ENCODE measurements at places on chromosomes 1 and 21. TPM values are rescaled to one million over a fixed set of nuclear protein-coding genes. Genes with fewer than 3 reads are reported as not detected.

Gene CLCA1
- total RNA-seq: not detected

Gene SYTL1
- 0.50 TPM for total RNA-seq

Gene NKAIN1
- 0.98 TPM for total RNA-seq

Gene BSND
- total RNA-seq: not detected

Gene SCAF4
- total RNA-seq: 20.6 TPM

Gene CELA2A
- total RNA-seq: not detected

Gene SPRR2B
- total RNA-seq: not detected

Gene KIRREL1
- 29.3 TPM for total RNA-seq

Gene BARHL2
- not detected for total RNA-seq

Gene ALPL
- 0.33 TPM for total RNA-seq

Gene KCNAB2
- total RNA-seq: 10.5 TPM

Gene PADI2
- total RNA-seq: 1.3 TPM

Gene ADGRB2
- 5.8 TPM for total RNA-seq

Gene TUFT1
- 13.3 TPM for total RNA-seq

Gene CLDN14
- total RNA-seq: 0.34 TPM

Gene ABCG1
- total RNA-seq: 2.0 TPM

Gene NBPF4
- total RNA-seq: 0.13 TPM

Gene HAO2
- not detected for total RNA-seq

Gene ZNF670
- total RNA-seq: 4.3 TPM

Gene AK5
- total RNA-seq: 8.7 TPM

Gene SLC1A7
- total RNA-seq: not detected

Gene CIART
- 0.39 TPM for total RNA-seq

Gene SLX9
- 60.2 TPM for total RNA-seq

Gene TNFRSF4
- 0.13 TPM for total RNA-seq

Gene LCE2B
- total RNA-seq: not detected

Gene GUCA2A
- total RNA-seq: not detected

Gene MFAP2
- 0.34 TPM for total RNA-seq

Gene CELA3B
- not detected for total RNA-seq

Gene PRELP
- not detected for total RNA-seq

Gene ZFP69B
- total RNA-seq: 2.1 TPM

Gene ARHGEF16
- 3.2 TPM for total RNA-seq

Gene LMX1A
- not detected for total RNA-seq

Gene TMEM269
- total RNA-seq: 0.40 TPM

Gene SPATA21
- 0.06 TPM for total RNA-seq

Gene SPRR2E
- total RNA-seq: not detected

Gene TIE1
- total RNA-seq: not detected

Gene HLX
- total RNA-seq: 5.1 TPM

Gene PRRX1
- total RNA-seq: not detected

Gene KRTAP11-1
- not detected for total RNA-seq

Gene LHX4
- total RNA-seq: 0.45 TPM

Gene SPRR1A
- not detected for total RNA-seq

Gene RAD54L
- 12.1 TPM for total RNA-seq

Gene BCL2L15
- not detected for total RNA-seq

Gene OR14K1
- not detected for total RNA-seq

Gene BGLAP
- total RNA-seq: 1.2 TPM

Gene ANKRD34A
- total RNA-seq: 0.17 TPM

Gene FCRL2
- total RNA-seq: not detected

Gene DNAJC8
- total RNA-seq: 69.4 TPM

Gene TCHH
- total RNA-seq: 0.19 TPM
